ENCODE measurements at places on chromosomes 12 and 14. TPM values are rescaled to one million over a fixed set of nuclear protein-coding genes. Genes with fewer than 3 reads are reported as not detected.

FAM186B gene
- total RNA-seq, result 3.8 TPM

RPL10L gene
- total RNA-seq, result not detected

FAIM2 gene
- total RNA-seq, result not detected

GPRC5A gene
- 10.1 TPM for total RNA-seq

ANKLE2 gene
- 21.9 TPM for total RNA-seq

GRCh38 chr14:65071544-65071943 is 30.8 kb downstream of the MAX start:
- no peak for DNase-seq

DNA sequence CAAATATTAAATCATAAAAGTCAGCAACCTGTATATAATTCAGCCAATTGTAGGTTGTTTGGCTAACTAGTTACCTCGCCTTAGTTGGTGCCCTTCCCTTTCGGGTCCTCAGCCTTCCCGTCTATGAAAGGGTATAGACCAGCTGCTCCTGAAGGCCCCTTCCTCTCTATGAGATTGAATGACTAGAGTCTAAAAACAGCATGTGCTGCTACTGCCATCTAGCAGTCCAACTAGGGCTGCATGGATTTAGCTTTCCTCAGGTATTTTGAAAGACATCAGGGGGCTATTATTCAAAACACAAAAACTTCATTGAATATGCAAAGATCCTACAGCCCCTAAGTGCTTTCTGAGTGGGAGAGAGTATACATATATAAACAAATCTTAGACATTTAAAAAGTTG is 37.0 kb upstream of the TMEM263 start:
- DNase-seq, result no peak

DNA sequence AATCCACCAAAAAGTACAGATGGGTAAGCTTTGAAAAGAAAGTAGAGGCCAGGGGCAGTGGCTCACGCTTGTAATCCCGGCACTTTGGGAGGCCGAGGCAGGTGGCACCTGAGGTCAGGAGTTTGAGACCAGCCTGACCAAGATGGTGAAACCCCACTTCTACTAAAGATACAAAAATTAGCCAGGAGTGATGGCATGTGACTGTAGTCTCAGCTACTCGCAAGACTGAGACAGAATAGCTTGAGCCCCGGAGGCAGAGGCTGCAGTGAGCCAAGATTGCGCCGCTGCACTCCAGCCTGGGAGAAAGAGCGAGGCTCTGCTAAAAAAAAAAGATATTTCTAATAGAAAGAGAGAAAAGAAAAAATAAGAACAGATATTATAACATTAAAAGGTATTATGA is 134.2 kb upstream of the SLCO1C1 start:
- DNase-seq, result no peak

DNA sequence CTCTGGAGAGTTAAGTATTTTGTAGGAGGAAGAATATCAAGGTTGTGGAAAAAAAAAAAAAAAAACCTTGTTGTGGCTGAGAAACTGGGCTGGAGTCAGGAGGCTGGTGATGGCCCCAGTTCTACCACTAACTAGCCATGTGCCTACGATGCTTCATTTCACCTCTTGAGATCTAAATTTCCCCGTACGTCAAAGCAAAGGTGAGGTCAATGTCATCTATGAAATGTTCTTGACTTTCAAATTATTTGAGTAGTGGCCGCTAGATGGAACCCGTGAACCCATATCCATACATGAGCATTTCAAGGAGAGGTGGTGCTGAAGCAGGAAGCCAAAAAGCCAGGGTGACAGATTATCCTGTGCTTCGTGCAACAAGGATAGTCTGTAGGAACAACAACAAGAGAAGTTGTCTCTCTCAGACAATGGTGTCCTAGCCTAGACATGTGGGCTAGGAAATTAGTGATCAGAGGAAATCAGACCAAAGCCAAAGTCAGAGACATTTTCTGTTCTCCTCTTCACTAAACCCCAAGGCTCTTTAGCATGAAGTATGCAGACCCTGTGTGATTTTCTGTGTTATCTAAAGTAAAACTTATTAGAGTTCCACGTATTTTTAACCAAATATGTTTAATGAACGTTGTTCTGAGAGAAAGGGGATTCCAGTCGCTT is 95.5 kb upstream of the ETV6 start:
- DNase-seq, result peak; percentile 71

DNA sequence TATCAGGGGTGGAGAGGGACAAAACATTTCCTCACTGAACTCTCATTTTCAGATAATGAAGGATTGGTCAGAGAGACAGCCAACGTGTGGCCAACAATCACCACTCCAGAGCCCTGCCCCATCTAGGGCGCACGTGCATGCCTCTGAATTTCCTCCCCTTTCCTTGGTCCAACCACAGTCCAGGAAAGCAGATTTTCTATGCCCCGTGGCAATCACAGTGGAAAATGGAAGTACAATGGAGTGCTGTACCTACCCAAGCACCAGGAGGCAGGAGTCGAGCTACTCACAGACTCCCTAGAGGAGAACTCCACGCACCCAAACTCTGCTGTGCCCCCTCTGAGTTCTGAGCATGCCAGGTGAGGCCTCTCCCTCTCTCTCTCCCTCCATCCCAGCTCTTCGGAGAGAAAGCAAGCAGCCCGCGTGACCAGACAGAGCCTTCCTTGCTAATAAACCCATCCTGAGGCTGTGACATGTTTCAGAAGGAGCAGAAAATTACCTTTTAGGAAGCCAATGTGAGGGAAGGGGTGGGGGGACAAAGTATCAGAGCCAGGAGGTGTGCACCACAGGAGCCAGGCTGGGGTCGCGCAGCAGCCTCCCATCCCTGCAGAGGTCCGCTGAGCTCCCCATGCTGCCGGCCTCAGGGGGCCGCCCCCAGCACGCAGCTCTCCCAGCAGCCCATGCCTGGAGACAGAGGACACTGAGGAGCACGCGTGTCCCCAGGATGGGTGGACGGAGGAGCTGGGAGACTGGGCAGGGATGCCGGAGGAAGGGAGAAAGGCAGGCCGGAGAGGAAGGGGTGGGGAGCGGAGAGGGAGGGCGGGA is 73.4 kb downstream of the PITPNM2 start:
- DNase-seq, result no peak

DNA sequence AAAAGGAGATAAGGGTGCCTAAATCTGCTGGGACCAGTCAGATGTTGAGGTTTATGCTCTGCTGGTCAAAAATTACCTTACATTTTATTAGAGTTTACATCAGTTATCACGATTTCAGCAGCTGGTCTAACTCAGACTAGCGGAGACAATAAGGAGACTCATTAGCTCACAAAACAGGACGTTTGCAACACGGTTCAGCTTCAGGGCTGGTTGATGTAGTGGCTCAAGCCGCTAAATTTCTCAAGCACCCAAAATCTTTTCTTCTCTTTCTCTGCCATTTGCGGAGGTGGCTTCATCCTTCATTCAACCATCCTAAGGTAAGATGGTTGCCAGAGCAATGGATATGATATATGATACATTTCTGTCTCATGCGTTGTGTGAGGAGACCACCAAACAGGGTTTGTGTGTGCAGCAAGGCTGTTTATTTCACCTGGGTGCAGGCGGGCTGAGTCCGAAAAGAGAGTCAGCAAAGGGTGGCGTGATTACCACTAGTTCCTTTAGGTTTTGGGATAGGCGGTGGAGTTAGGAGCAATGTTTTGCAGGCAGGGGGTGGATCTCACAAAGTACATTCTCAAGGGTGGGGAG is 30.3 kb upstream of the CLIP1 start:
- DNase-seq, result no peak

All from H4 (cell line).